ENCODE measurements at places on chromosomes 7 and 10. TPM values are rescaled to one million over a fixed set of nuclear protein-coding genes. Genes with fewer than 3 reads are reported as not detected.

DNA sequence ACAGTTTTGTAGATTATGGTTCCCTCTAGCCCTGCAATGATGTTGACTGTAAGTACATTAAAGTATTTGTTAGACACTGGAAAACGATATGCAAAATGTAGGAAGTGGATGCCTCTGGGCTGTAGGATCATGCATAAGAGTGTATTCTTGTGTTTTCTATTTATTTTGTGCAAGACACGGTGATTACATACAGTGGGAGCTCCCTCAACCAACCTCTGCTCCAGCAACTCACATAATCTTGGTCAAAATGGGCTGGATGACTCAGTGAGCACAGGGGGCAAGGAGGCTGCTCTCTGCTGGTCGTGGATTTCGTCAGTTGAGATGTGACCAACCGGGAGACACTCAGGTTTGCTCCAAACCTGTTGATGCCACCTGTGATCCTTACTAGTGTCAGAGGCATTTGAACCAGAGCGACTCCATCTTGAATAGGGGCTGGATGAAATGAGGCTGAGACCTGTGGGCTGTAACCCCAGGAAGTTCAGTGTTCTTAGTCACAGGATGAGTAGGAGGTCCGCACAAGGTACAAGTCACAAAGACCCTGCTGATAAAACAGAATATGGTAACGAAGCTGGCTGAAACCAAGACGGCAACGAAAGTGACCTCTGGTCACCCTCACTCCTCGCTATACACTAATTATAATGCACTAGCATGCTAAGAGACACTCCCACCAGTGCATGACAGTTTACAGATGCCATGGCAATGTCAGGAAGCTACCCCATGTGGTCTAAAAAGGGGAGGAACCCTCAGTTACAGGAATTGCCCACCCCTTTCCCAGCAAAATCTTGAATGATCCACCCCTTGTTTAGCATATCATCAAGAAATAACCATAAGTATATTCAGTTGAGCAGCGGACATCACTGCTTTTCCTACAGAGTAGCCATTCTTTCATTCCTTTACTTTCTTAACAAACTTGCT is 56.4 kb upstream of the FAM20C start:
- no peak for DNase-seq

DNA sequence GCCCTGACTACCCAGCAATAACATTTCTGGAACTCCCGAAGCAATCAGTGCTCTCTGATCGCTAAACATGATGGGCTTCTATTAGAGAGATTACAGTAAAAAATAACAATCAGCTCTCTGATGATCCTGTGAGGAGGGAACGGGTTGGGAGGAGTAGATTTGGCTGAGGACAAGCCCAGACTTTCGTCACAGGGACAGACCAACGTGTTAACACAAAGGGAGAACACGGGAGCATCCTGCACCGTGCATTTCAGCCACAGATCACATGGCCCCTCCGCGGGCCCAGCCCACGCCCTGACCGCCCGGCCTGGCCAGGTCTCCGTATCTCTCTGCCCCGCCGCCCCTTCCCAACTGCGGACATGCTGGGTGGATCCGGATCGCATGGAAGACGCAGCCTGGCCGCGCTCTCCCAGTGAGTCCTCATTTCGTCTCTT is 95.0 kb upstream of the AGBL3 start:
- peak; percentile 92 for DNase-seq

- DNase-seq, result no peak
Observed at GRCh38 chr10:116146372-116147140, 126.5 kb downstream of the GFRA1 start.

DNA sequence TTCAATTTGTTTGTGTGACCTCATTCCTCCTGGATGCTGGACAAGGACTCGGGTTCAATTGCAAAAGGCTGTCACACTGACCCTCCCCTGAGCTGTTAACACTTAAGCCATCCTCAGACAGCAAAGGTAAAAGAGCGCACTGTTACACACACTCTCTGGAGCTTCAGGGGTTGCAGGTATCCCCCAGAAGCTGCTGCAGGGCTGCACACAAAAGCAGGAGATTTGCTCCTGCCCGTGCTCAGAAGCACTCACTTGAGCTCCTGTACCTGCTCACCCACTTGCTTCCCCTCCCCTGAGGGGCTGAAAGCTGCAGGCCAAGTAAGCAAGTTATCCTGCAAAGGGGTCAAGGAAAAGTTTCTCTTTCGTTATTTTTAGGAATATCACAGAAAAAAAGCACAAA is 886.2 kb upstream of the ZWINT start:
- no peak for DNase-seq

DNA sequence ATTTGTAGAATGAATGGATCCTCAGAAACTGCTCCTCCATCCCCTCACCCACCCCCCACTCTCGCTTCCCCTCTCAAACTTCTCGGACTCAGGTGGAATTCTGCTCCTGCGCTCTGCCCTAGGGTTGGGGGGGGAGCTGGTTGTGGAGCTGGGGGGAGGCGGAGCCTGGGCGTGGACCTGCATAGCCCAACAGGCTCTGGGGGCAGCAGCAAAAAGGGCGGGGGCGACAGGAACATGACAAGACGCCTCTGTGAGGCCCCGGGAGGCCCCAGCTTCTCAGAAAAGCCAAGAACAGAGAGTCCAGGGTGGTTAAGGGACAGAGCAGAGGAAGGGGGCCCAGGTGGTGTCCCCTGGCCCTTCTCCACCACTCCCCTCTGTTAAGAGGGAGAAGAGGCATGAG is 3.5 kb downstream of the TSC22D4 start:
- no peak for DNase-seq

- no peak for DNase-seq
Observed at GRCh38 chr7:128882134-128882533, 19.5 kb downstream of the ATP6V1F start.

DNA sequence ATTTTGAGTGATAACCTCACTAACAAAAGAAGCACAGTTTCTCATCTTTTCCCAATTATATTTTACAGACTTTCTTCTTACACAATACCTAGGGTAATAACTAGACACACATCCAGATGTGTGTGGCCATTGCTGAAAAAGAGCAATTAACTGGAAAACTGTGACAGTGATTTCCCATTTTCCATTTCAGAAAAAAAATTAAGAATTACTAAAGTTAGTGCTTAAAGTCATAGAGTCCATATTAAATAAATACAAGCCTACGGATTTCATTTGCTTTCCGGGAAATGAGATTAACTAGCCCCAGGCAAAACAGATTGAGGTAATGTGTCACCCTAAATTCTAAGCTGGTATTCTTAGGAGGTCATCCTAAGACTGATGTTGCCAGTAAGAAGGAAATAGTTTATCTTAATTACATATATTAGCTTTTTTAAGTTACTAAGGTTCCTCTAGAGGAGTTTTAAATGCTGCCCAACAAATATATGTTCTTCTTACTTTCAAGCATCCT is 10.2 kb upstream of the MACC1 start:
- DNase-seq, result no peak

GRCh38 chr7:151837285-151838042 is 39.5 kb downstream of the PRKAG2 start:
- DNase-seq, result no peak

DNA sequence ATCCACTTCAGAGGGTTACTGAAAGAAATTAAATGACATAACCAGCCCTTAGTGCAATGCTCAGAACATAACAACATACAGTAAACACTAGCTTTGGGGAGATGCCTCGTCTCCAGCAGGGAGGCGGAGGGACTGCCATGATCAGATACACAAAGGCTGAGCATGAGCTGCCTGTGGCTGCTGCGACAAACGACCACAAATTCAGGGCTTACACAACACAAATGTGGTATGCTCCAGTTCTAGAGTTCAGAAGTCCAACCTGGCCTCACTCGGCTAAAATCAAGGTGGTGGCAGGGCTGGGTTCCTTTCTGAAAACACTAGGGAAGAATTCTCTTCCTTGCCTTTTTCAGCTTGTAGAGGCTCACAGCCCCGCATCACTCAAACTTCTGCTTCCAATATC is 128.2 kb upstream of the ADAM12 start:
- DNase-seq, result no peak

- peak; percentile 43 for DNase-seq
Observed at GRCh38 chr7:29921404-29922010, 68.1 kb downstream of the SCRN1 start.

GRCh38 chr10:45354261-45354660 is 19.8 kb upstream of the ALOX5 start:
- DNase-seq, result peak; percentile 25

DNA sequence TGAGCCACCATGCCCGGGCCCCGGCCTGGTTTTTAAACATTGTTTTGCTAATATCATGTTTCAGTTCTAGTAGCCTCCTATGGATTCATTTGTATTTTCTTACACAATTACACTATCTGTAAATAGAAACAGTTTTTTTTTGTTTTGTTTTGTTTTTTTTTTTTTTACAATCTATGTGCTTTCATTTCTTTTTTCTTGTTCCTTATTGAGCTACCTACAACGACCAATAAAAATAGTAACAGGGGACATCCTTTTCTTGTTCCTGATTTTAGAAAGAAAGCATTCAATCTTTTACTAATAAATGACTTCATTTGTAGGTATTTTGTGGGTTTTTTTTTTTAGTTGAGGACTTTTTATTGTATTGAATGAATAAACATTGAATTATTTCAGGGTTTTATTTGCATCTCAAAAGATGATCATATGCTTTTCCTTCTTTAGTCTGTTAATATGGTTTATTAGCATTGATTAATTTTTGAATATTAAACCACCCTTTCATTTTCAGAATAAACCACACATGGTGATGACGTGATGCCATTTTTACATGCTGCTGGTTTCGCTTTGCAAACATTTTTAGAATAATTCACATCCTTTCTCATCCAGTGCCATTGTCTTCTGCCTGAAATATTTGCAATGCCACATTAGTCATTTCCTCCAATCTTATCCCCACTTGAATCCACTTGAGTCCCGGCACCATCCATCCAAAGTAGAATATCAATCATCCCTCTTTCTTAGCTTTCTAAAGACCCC is 18.1 kb upstream of the AKR1E2 start:
- peak; percentile 70 for DNase-seq

- DNase-seq, result no peak
Observed at GRCh38 chr7:119436882-119437281, 836.1 kb upstream of the KCND2 start.

DNA sequence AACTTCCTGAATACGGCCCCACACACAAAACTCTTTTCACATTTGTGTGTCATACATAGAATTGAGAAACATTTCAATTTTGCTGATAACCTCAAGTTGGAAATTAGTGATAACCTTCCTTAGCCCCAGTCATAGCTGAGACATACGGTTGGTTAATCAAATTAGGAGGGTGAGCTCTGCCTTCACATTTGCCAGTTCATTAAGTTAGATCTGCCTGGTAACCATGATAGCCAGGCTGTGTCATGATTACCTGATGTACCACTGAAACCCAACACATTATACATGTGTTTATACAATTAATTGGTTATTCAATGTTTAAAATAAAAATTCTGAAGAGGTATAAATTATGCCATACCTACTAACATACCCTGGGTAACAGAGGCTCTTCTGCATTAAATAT is 60.8 kb upstream of the RAB11FIP2 start:
- DNase-seq, result no peak

GRCh38 chr7:14843755-14844154 is 58.8 kb downstream of the DGKB start:
- DNase-seq, result no peak

- peak; percentile 89 for DNase-seq
Observed at GRCh38 chr7:111090846-111091245, at the start of gene LRRN3. Gene LRRN3 (plus strand): TSS chr7:111091127. CDS start chr7:111122773, 31,646 bp downstream.

- no peak for DNase-seq
Observed at GRCh38 chr7:140898786-140899536, 25.8 kb downstream of the BRAF start.

GRCh38 chr7:17401791-17402627 is 103.6 kb downstream of the AHR start:
- no peak for DNase-seq

- no peak for DNase-seq
Observed at GRCh38 chr10:19194866-19195265, 146.3 kb downstream of the MALRD1 start.

DNA sequence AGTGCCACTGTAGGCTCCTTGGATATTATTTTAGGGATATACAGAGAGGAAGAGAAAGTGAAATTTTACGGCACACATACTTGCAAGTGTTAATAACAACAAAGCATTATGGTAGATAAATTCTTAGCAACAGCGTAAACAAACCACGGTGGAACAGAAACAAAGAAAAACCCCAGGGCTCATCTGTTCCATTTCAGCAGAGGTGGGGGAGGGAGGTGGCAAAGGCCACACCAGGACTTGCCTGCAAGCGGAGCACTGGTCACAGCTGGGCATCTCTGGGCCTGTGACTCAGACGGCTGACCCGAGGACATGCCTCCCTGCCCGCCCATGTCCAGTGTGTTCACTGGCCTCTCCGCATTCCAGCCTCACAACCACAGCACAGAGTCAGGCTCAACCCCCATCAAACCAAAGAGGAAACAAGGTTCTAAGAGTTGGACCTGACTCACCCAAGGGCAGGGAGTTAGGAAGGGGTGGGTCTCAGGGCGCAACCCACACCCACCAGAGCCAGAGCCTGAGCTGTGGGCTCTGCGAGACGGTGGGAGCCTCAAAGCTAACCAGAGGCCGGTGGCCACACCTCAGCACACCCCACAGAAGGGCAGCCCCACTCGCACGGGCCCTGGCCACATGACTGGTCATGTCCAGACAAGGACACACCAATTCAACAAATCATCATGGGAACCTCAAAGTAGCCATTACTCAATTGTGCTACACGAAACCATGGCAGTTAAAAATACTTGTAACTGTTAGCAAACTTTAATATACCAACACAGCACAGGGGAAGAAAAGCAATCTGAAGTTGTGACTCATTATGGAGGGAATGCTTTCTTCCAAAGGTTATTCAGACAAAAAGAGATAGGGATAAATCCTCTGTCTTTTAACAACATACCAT is 10.7 kb downstream of the ESYT2 start:
- DNase-seq, result peak; percentile 84

DNA sequence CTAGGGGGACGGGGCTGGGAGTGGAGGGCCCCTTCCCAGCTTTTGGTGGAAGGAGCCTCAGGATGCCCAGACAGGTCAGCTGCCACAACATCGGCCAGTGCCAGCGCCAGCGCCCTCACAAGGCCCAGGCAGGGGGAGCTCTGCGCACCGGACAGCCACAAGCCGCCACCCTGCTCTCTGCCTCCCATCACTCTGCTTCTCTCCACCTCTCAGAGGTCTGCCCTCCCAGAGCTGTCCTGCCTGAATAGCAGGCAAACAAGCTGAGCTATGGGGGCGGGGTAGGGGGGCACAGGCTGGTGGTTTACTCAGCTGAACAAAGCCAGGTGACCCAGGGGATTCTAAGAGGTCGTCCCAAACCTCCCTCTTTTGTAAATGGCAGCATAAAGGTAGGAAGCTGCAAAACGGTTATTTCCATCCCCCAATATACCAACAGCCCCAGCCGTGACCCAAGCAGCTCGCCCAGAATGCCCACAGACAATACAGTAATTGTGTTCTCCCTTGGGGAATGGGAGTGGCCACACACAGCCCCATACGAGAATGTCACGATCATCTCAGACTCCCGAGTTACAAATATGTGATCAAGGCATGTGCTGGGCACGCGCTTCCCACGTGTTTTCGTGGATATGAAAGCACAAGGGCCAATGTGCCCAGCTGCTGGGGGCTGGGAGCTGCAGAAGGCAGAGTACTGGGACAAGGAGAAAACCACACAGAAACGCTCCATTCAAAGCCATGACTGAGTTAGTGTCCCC is 19.7 kb downstream of the FAM53B start:
- no peak for DNase-seq

CDNF gene
- 1.4 TPM for polyA plus RNA-seq

ZNF32 gene
- 51.8 TPM for polyA plus RNA-seq

SERPINE1 gene
- 3.5 TPM for polyA plus RNA-seq

GRID1 gene
- polyA plus RNA-seq, result 7.0 TPM

TMEM270 gene
- not detected for polyA plus RNA-seq

CLRN3 gene
- polyA plus RNA-seq, result not detected

OGA gene
- polyA plus RNA-seq, result 59.9 TPM

GDF2 gene
- not detected for polyA plus RNA-seq

LSM5 gene
- polyA plus RNA-seq, result 70.4 TPM

PLXDC2 gene
- 35.3 TPM for polyA plus RNA-seq

LLCFC1 gene
- polyA plus RNA-seq, result 0.41 TPM

ELN gene
- polyA plus RNA-seq, result 98.5 TPM

ITIH5 gene
- polyA plus RNA-seq, result 54.4 TPM
